CD4-positive, CD25-positive, alpha-beta regulatory T cell (primary cell): ENCODE measurements at places on chromosomes 3 and 15.

- DNase-seq, result no peak
Observed at GRCh38 chr15:96181873-96182301, 148.6 kb upstream of the NR2F2 start.

- DNase-seq, result no peak
Observed at GRCh38 chr3:188219147-188219546, 65.2 kb downstream of the LPP start.

DNA sequence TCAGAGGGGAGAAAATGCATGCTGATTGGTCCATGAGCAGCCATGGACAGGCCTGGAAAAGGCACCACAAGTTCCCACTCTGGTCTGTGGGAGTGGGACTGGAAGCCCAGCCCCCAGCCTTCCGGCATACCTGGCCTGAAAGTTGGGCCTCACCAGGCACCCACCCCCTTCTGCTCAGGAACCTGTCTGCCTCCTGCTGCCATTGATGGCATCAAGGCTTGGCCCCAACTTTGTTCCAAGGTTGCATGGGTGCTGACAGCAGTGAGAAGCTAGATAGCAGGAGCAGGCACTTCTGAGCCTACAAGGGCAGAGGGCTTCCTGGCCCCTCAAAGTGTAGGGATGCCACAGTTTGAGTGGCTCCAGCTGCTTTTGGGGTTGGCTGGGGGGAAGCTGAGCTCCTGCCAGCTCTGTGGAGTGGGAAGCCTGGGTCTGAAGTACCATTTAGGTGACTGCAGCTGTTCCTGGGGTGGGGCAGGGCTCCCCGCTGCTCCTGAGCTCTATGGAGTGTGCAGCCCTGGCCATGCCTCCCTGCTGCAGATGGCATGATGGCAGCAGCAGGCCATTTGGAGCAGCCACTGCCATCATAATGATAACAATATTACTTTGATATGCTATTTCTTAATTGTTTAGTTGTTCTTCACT is 1054.1 kb upstream of the GBE1 start:
- DNase-seq, result no peak

- DNase-seq, result no peak
Observed at GRCh38 chr15:82181371-82181770, 81.2 kb downstream of the EFL1 start.

- DNase-seq, result no peak
Observed at GRCh38 chr3:147119989-147120388, 286.4 kb downstream of the ZIC4 start.

GRCh38 chr3:37967260-37967881 is 23.2 kb upstream of the VILL start:
- DNase-seq, result peak; percentile 19

- DNase-seq, result no peak
Observed at GRCh38 chr15:29244544-29244943, 25.1 kb downstream of the NSMCE3 start.

- DNase-seq, result no peak
Observed at GRCh38 chr15:67382723-67383122, 128.1 kb downstream of the IQCH start.

DNA sequence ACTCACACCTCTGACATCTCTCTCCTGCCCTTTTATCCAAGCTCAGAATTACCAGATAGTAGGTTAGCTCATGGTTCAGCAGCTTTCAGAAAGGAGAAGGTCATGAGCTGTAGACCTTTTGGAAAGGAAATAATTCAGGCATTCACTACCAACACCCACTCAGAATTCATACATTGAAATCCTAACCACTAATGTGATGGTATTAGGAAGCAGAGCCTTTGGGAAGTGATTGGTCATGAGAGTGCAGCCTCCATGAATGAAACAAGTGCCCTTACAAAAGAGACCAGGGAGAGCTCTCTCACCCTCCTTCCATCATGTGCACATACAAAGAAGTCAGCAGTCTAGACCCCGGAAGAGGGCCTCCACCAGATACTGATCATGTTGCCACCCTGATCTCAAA is 315.8 kb upstream of the CCDC54 start:
- DNase-seq, result no peak

DNA sequence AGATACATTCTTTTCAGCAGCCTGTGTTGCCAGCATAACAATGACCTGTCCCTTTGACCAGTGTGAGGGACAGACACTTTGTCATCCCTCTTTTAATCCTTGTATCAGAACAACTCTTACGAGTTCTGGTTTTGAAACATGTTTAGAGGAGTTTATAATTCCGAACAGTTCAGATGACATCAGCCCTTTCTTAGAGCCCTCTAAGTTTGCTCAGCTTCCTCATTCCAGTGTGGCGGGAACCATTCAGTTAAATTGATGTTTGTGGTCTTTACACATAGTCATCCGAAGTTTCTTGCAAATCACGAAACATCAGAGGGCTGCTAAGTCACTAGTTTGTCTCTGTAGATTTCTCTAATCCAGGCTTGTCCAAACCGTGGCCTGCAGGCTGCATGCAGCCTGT is 102.5 kb downstream of the AKAP13 start:
- no peak for DNase-seq

DNA sequence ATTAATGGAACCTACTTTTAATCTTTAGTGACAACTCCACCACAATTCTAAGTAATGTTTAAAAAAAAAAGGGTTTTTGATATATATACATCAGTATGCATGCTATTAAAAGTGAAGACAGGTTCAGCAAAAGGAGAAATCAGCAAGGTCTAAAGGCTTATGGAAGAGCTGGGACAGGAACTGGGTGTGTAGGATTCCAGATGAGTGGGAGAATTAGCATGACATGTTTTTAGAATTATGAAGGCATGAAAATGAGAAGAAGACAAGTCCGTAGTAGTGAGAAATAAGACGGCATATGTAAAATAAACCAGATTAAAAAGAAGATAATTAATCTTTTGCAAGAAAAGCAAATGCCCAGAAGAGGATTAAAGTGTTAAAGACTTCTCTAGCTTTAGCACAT is 52.0 kb downstream of the CBLB start:
- no peak for DNase-seq

GRCh38 chr3:23490459-23490858 is 287.3 kb downstream of the UBE2E2 start:
- DNase-seq, result no peak

DNA sequence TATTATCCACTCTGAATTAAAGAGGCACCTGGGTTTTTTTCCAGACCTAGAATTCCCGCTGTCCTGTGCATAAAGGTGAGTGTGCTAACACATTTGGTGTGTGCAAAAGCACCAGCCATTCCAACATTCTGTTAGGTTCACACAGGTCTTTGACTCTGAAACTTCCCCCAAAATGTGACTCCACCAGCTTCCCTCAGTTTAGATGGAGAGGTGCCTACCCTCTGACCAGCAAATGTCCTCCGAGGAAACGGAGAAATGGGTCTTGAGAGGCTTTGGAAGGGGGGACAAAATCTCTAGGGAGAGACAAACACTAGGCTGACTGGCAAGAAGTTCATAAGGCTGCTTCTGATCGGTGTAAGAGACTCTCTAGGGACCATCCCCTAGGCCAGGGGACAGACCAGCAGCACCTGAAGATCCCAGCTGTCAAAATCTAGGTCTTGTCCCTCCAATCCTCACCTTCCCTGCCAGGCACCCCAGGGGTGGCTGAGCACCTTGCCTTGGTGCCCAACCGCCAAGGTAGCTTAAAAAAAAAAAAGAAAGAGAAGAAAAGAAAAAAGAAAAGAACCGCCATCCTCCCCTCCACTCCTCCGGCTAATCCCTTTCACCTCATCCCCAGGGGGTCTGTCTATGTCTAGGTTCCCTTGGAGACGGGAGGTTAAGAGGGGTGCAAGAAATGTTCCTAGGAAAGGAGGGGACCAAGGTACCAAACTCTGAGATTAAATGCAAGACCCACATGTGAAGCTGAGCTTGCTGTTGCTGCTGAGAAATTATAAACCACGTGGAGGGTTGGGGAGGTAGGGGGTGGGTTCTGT is 2.0 kb upstream of the MECOM start:
- DNase-seq, result no peak

DNA sequence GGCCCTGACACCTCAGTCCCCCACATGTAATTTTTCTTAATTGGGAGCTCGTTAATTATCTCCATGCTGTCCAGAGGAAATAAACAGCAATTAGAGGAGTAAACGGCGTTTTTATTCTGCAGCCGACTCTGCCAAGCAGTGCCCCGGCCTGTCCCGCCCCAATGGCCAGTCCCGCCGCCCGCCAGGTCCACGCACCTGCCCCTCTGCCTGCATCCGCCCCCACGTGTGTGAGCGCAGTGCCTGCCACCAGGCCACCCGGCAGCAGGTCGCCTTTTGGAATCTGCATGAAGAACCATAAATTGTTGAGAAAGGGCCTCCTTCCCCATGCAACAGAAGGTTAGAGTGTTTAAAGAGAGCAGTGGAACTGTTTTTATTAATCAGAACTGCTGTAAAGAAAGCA is 87.5 kb upstream of the LINGO1 start:
- no peak for DNase-seq
